ENCODE measurements at places on chromosomes 7 and 10.

- no peak for DNase-seq
Measured at GRCh38 chr10:1193561-1193960, 137.4 kb downstream of the WDR37 start.

DNA sequence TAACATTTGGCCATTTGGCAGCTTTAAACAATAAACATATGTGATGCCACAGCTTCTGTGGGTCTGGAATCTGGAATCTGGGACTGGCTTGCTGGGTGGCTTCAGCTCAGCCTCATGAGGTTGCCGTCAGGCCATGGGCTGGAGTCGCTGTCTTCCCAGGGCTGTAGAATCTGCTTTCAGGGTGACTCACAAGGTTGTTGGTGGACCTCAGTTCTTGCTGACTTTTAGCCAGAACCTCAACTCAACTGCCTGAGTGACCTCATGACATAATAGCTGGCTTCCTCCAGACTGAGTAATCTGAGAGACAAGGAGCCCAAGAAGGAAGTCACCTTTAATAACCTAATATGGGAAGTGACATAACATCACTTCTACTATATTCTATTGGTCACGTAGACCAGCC, 44.6 kb upstream of the TSPAN13 start:
- DNase-seq: no peak

DNA sequence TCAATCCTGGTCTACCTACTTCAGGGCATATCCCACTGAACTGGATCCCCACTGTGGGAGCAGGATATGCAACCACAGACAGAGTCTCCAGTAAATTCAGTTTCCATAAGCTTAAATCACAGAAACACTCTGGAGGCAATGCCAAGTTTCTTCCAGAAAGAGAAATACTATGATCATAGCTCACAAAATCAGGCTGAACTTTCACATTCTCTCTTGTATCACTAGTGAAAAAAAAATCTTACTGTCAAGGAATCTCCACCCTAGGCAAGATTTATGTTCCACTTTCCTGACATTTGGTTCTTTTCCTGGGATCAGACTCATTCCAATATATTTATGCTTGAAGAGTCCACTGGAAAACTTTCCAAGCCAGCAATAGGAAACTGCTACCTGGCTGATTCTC, 749.0 kb downstream of the SUGCT start:
- no peak for DNase-seq

DNA sequence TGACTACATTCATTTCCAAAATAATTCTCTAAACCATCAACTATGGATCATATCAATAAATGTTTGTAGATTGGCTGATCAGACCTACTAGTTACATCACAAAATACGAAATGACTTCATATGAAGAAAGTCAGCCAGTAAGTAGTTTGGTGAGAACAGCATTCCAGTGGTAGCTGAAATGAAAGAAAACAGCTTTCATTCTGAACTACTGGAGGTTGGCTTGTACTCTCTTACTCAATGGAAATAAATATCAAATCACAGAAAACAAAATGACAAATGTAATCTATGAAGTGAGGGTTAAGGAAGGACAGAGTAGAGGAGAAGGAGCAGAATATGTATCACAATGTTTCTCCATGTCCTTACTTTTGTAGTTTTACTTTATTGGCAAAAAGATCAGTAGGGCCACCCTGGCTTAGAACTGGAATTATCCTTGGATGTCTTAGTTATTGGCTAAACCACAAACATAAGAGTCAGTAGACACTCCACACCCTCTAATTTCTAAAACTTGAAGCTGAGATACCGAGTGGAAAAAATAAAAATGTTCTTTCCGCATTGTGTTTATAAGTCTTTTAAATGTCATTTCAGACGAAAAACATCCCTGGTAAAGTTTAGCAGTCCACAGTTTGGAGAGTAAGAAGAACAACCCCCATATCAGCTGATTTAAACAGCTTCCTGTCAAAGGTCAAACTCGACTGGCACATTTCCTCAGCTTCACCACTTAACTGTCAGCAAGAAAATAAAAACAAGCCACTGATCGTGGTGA, 74.0 kb upstream of the DGKI start:
- no peak for DNase-seq

- no peak for DNase-seq
Measured at GRCh38 chr7:130218806-130219620, 11.4 kb downstream of the SSMEM1 start.
